ENCODE measurements at places on chromosomes 4 and X. TPM values are rescaled to one million over a fixed set of nuclear protein-coding genes. Genes with fewer than 3 reads are reported as not detected.

The DKK2 gene
- 0.64 TPM for total RNA-seq

The MAGEA1 gene
- total RNA-seq: not detected

The ZNF157 gene
- not detected for total RNA-seq

The TMEM184C gene
- total RNA-seq: 25.9 TPM

The SSX2B gene
- not detected for total RNA-seq

The SLITRK4 gene
- total RNA-seq: 0.22 TPM

The PRRG1 gene
- 18.4 TPM for total RNA-seq

The SPACA5 gene
- not detected for total RNA-seq

The CPZ gene
- 1.2 TPM for total RNA-seq

The HELT gene
- not detected for total RNA-seq

Measured in left ventricle myocardium superior (tissue), 1 donor.